ENCODE measurements at places on chromosomes 1 and 21.
A peak's percentile ranks its signal among the peaks of the same experiment; 100 is the strongest.

GRCh38 chr1:217534566-217534965 is 96.3 kb downstream of the GPATCH2 start:
- DNase-seq, result no peak

DNA sequence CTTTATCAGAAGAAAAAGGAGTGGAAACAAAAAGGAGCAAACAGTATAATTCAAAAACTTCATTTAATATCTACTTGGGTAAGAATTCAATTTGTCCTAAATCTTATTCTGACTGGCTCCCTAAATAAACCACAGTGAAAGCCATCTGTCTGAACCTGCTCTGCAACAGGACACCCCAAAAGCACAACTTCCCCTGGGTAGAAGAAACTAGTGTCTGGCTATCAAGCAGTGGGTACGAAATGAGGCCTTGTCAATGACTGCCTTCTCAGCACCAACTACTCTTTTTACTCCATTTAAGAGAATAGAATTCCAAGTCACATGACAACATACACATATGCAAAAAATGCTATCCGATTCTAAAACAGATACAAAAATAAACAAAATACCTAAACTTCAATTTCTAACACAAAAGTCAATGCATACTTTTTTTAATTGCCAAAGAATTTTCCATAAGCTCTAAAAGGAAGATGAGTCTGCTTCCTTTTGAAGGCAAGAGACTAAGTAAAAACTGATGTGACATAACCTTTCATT is 206.8 kb downstream of the SLC45A1 start:
- DNase-seq, result peak; percentile 47

GRCh38 chr1:209787551-209787950 is 3.2 kb upstream of the C1orf74 start:
- DNase-seq, result no peak

DNA sequence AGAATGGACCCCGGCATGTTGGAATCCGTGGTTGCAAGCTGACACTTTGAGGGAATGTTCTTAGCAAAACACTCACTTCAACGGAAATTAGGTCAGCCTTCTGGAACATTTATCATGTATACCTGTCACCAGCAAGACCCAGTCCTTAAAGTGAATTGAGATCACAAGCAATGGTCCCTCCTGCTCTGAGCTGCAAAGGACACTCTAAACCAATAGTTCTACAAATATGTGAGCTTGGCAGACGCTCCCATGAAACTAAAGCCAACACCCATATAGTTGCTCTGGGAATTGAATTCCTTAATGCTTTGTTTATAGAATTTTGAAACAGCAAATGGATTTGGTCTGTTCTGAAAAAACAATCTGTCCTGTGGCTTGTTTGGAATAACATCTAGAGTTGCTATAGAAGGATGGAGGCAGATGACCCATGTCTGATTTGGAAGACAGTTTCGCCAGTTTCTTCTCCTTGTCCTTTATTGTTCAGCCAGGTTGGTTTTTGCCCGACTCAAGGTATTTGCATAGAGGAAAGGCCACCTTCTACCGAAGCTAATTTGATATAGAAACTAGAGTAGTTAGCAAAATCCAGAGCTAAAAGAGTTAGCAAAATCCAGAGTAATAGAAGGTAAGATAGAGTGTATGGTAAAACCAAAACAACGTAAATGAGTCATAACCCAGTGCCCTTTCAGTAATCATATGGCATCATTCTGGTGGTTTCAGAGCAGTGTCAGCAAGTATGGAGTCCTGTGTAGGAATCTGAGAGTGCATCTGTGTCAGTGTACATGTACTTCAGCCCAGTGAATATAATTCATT is 236.2 kb downstream of the NFIA start:
- peak; percentile 87 for DNase-seq

GRCh38 chr1:157771661-157772425 is 5.1 kb downstream of the FCRL2 start:
- DNase-seq, result no peak

DNA sequence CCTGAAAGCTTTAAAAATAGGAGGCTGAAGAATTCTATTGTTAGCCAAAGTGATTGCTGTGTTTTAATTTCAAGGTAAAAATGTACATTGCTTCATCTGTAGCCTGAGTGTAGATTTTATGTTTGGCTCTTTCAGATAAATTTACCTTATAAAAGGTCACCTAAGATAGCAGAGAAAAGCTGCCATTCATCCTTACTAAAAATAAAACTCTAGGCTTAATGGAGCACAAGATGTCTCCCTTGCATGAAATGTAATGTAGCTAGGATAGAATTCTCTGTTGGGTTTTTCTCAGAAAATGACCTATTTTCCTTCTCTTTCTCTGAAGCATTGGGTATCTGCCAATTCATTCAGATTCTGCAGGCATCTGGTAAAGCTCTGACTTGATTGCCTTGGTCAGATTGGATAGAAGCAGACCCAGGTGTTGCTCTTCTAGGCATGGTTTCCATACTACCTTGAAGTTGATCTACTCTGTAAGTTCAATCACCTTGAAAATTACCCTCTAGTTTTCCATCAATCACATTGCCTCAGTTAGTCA is 176.6 kb upstream of the GORAB start:
- DNase-seq, result no peak

DNA sequence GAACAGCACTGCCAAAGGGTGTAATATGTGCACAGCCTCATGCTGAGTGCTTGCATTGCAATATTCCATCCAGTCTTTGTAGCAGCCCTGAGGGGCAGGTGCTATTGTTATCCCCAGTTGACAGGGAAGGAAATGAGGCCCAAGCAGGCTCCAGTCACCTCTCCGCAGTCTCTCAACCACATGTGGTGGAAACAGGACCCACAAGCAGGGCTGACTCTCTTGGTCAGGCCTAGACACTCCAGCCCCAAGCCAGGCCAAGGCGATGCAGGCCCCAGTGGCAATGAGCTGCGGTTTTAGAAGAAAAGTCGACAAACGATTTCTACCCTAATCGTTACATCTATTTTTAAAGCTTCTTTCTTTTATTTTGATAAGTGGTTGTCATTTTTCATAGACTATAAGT is 52.6 kb upstream of the GADD45A start:
- no peak for DNase-seq

All from adipocyte (in vitro differentiated cells).